ENCODE measurements at places on chromosomes 16 and 17.
A peak's percentile ranks its signal among the peaks of the same experiment; 100 is the strongest.

- no peak for DNase-seq
These were observed 28.3 kb upstream of the DYNLRB2 start for GRCh38 chr16:80512593-80512853.

GRCh38 chr16:24009955-24010354 is 174.2 kb downstream of the PRKCB start:
- no peak for DNase-seq

DNA sequence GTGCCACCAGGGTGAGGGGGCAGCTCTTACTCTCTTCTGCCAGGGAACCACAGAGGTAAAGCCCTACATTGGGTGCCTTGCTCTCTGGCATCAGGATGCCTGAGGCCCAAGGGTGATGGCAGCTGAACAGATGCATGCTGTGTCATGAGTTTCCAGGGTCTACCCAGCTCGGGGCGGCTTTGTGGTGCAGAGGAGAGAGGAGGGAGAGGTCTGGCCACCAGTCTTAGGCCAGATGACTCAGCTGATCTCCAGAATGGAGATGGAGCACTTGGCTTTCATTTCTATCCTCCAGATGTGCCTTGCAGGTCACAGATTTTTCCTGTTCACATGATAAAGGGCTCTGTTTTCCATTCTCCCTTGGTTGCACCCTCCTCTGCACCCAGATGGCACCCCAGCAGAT is 23.6 kb upstream of the USP22 start:
- no peak for DNase-seq

DNA sequence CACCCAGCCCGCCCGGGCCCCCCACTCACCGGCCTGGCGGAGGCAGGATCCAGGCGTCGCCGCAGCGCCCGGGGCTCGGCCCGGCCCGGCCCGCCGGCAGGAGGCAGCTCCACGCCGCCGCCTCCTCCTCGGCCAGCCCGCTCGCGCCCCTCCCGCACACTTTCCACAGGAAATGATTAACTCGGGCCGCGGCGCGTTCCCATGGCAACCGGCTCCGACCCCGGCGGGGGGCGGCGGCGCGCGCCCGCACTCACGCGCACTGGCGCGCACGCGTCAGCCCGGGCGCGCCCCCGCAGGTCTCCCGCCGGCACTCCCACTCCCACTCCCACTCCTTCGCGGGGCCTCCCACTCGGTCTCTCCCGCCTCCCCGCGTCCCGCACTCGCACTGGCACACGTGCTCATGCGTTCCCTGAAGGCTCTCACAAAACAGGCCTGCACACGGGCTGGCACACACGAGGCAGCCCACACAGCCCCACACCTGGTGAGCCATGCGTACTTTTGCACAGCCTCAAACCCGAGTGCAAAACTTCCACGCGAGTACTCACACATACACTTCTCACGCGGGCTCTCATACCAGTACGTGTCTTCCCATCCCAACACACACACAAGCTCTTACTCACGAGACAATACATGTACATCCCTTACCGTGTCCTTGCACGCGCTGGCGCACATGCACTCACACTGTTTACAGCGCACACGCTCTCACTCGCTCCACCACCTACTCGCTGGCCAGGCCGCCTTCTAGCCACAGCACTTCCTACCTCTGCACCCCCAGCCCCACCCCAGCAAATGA is at the start of gene KIFC3:
Gene KIFC3, minus strand, starts transcription at position 151 of the 793 bp plus-strand sequence. CDS start 4,248 bp downstream, outside the sequence.
- peak; percentile 74 for DNase-seq

DNA sequence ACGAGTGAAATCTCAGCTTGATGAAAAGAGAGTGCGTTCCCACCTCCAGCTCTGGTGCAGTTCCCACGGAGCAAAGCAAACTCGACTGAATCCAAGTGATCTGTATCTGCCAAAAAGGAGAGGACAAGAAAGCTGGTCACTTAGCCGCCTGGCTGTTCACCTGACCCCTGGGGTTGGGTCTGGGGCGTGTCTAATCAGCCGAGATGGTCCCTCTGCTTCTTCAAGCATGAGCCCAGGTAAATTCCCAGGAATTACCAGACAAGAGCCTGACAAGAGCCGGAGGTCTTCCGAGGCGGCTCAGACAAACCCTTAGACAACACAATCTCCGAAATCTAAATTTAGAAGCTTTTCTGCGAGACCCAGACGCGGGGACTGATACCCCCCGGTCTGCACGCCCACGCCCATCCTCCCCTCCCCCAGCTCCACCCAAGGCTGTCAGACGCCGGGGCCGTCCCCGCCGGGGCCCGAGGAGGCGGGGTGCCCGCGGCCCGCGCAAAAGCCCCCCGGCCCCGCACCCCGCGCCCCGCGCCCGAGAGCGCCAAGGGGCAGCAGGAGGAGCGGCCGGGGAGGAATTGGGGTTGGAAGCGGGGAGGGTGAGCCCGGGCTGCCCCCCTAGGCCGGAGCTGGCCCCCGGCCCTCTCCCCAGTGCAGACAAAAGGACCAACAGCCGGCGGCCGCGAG is 674 bp downstream of the ZNF821 start:
- peak; percentile 72 for DNase-seq

GRCh38 chr17:44074231-44074910 is 3.8 kb downstream of the G6PC3 start:
- no peak for DNase-seq

GRCh38 chr17:70357190-70357589 is 187.9 kb downstream of the KCNJ2 start:
- DNase-seq, result no peak

DNA sequence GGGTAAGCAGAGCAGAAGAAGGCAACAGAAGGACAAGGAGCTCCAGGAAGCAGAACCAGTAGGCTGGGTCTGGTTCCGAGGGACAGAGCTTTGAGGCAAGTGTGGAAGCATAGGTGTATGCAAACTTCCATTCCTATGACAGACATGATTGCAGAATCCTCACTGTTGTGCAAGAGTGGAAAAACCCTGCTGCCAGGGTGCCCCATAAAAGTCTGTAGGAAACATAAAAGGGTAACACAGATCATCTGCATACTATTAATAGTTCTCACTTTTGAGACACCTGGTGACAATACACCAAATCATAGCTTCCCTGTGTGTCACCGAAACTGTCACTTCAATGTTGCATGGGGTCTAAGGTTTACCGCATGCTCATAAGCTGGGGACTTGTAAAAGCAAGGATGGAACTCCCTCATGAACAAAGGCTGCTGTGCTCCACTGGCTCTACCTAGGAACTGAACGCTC is 39.7 kb downstream of the ARHGAP17 start:
- DNase-seq, result no peak

DNA sequence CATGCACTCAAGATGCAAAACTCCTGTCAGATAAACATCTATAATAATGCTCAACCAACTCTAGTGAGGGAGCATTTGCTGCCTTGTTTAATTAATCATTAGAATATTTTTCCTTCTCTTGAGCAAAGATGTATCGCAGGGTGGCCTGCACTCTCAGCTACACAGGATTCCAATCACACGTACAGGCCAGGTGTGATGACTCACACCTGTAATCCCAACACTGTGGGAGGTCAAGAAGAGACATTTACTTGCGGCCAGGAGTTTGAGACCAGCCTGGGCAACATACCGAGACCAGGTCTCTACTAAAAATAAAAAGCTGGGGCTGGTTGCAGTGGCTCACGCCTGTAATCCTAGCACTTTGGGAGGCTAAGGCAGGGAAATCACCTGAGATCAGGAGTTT is 49.1 kb downstream of the ARHGAP17 start:
- no peak for DNase-seq

GRCh38 chr17:80441133-80441578 is 26.2 kb downstream of the ENDOV start:
- DNase-seq, result no peak

DNA sequence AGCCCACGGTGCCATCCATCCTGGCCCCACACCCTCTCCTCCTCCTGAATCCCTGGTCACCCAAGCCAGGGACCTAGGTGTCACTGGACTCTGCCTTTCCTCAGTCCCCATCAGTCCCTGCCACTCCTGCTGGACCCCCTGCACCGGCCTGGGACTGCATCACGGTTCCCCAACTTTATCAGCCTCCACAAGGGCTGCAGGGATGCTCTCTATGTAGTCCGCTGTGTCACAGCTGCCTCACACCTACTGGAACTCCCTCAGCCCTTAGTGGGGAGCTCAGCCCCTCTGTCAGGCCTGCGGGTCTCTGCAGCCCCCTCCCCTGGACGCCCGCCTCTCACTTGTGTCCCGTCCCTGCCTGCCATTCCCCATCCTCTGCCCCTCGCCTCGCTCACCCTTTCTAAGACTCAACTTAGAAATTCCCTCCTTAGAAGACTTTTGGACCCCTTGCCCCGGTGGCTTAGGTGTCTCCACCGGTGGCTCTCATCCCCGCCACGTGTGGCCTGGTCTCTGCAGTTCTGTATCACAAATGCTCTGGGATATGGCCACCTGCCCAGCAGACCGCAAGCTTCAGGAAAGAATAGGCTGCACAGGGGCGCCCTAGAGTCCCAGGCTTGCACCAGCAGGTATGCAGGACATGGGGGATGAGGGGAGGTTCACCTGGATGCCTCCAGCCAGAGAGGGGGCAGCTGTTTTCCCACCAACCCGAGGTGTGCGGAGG is 62.9 kb downstream of the PRMT7 start:
- DNase-seq, result no peak

DNA sequence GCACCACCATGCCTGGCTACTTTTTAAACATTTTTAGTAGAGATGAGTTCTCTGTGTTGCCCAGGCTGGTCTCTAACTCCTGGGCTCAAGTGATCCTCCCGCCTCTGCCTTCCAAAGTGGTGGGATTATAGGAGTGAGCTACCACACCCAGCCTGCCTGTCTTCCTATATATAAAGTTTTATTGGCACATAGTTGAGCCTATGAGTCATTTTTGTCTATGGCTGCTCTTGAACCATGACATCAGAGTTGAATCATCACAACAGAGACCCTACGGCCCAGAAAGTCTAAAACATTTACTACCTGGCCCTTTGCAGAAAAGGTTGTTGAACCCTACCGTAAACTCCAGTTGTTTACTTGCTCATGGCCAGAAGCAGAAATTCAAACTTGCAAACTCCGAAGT is 7.9 kb downstream of the SEPTIN12 start:
- DNase-seq, result no peak

DNA sequence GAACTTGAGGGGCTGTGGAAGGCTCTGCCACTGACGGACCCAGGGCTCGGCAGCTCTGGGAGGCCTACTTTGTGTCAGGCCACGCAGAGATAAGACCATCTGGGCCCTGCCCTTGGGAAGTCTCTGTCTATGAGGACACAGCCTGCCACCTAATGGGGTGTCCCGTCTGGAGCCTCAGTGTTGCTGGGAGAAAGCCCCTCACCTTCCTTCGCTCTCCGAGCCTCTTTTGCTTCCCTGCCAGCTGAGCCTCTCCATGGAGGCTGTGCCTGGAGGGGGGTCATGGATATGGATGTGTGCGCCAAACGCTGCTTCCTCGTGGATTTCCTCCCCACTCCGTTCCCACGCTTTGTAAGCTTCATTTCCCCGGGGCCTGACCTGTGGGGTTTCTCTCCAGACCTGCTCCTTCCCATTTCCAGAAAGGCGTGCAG is 228.8 kb downstream of the SEC14L1 start:
- DNase-seq, result no peak

Measured in WERI-Rb-1 (cell line).